HepG2 (cell line): ENCODE measurements at places on chromosomes 1 and 21. TPM values are rescaled to one million over a fixed set of nuclear protein-coding genes. Genes with fewer than 3 reads are reported as not detected.

PPFIA4 gene
- 5.4 and 6.4 TPM in 2 replicates for polyA plus RNA-seq

ZNF678 gene
- 1.6 and 2.0 TPM in 2 replicates for polyA plus RNA-seq

FAM163A gene
- polyA plus RNA-seq, result not detected in 2 replicates

CHAF1B gene
- polyA plus RNA-seq, result 3.8 and 5.1 TPM in 2 replicates
